EH (cell line): ENCODE measurements at places on chromosomes 5 and 9.

DNA sequence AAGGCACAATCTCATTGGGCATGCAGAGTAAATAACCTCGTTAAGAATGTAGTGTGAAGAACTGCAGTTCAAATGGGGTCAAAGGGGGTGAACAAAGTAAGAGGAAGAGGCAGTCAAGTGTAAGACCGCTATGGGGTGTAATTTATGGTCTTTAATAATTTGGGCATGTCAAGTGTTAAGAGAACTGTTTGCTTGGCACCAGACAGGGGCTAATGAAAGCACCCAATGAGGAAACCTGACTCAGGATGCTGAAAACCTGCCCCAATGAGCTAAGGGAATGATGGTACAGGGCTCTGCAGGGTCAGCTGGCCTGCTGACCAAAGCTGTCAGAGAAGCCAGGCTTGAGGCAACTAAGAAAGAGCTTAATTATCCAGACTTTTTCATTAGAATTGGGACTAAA, 368.1 kb downstream of the DTWD2 start:
- DNase-seq = no peak

DNA sequence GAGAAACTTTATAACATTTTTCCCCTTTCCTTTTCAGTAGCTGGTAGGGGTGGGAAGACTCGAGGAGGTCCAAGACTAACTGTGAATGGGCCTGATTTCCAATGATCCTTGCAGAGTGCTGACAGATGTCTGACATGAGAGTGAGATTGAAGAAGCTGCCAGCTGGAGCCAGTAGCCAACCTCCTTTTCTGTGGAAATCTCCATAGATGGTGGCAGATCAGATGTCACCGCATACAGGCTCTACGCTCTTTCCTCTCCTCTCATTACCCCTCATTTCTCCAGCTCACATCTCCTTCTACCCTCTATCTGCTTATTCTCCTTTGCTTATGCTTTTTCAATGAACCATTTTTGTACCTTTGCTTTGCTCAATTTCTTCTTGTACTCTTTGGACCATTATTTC, 395.2 kb upstream of the TNC start:
- DNase-seq = no peak

GRCh38 chr5:61523997-61524396, 191.9 kb downstream of the ZSWIM6 start:
- no peak for DNase-seq

DNA sequence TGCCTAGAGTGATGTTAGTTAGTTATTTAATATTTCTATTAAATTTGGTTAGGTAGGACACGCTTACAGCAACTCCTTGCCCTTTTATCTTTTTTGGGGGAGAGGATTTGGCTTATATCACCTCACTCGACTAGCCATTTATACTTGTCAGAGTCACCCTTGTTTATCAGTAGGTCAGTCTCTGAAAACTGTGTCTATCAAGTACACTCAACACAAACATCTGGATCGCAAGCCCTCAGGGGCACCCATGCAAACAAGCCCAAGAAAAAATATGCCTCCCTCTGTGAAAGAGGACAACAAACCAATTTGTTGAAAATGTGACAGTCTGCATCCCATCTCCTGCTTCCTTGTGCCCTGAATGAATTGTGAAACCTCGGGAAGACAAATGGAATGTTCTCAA, 139.9 kb downstream of the PLCXD3 start:
- no peak for DNase-seq

GRCh38 chr5:15904899-15905830, 274.4 kb downstream of the MARCHF11 start:
- DNase-seq = no peak

- DNase-seq = peak; percentile 27
Observed at GRCh38 chr9:81390792-81391456, 298.4 kb downstream of the TLE1 start.

DNA sequence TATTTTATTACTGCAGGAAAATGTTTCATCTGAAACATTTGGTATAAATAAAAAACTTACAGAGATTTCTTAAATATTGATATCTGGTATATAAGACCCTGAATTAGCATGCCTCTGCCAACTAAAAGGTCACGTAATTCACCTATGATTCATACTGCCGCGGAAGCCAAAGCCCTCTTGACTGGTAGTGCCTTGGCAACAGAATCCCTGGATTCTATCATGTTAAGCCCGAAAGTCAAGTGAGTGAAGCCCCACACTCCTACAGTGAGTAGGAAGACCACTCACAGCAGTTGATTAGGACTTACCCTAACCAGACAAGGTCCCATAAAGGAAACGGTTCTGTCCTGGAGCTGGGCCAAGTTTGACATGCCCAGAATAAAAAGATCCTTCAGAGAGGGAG, 175.6 kb upstream of the NREP start:
- DNase-seq = peak; percentile 19

GRCh38 chr9:37953775-37954437, 50.0 kb upstream of the SLC25A51 start:
- peak; percentile 97 for DNase-seq

DNA sequence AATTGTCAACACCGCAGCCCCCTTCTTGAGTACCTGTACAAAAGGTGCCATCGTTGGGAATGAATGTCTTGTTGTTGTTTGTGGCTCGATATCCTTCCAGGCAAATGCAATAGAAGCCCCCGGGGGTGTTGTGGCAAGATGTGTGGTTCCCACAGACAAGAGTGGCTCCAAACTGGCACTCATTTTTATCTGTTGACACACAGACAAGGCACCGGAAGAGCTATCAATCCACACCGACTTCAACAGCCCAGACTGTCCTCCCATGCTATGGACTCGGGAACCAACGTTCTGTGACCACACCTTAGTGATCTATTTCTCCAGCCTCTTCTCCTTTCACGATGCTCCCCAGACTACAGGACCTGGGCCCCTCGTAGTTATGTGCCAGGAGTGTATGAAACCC, 25.9 kb downstream of the SUSD1 start:
- DNase-seq = no peak

DNA sequence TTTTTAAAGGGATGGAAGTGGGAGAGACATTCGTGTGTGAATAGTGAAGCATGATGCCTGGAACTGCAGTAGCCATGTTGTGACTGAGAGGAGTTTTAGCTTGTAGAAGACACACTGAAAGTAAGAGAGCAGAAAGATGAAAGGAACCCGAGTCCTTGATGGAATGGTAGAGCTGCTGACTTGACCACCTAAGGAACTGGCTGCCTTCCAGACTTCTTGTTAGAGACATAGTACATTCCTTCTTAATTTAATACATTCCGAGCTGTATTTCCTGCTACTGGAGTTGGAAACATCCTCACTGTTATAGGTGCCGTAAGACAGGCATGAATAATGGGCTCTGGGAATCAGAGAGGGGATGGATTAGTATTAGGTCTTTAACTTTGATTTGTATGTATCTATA, 7.4 kb downstream of the CER1 start:
- DNase-seq = peak; percentile 1

DNA sequence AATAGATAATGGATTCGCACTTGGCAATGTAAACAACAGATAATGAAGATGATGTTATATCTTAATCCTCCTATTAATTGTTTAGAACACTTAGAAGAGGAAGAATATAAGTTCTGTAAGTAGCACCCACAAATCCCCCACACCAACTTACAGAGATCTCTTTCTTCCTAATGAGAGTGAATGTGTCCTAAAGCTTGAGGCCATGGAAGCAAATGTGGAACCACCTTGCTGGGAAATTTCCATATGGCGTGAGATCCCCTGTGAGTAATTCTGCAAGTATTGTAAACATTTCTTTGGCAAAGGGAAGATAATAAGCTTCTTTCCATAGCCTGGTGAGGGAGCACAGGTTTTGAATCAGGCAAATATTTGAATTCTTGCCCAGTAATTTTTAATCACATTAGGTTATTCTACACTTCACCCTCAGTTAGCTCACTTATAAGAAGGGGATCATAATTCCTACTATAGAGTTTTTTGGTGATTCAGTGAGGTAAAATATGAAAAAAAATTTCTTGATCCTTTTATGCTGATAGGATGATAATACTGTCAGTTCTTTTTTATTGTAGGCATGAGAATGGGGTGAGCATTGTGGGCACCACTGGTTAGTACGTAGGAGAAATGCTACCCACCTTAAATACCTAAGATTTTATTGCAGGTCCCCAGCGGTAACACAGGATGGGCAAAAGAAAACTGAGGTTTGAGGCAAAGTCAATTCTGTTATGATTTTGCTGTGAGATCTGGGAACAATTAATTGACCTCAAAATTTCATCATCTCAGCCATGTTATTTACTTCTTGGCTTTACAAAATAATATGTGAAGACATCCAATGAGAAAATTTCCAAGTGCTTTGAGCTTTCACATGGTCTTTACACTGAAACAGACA, 574.8 kb downstream of the PSAT1 start:
- peak; percentile 96 for DNase-seq
